ENCODE measurements at places on chromosomes 2 and 18.

- no peak for DNase-seq
These were observed 494 bp upstream of the RBM45 start for GRCh38 chr2:178111743-178112142.

DNA sequence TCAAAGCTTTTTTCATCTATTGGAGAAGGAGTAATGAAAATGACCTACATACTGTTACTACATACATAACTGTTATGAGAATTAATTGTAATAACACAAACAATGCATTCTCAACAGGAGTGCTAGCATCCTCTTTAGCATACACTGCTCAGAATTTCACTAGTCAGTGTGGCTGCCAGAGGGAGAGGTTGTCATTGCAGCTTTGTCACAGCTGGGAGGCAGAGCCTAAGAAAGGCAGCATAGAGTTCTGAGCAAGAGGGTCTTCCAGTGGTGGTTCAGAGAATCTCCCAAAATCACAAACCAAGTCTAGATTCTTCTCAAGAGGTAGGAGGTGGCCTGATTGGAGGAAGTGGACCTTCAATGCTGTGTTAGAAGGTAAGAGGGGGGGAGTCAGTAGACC lies 286.7 kb upstream of the CYRIA start:
- DNase-seq, result no peak

- DNase-seq, result no peak
These were observed 34.6 kb downstream of the IAH1 start for GRCh38 chr2:9508931-9509330.

GRCh38 chr2:155310589-155310988 lies 612.1 kb downstream of the KCNJ3 start:
- DNase-seq, result no peak

- DNase-seq, result no peak
These were observed 435.8 kb upstream of the SPRED2 start for GRCh38 chr2:65868177-65868576.

DNA sequence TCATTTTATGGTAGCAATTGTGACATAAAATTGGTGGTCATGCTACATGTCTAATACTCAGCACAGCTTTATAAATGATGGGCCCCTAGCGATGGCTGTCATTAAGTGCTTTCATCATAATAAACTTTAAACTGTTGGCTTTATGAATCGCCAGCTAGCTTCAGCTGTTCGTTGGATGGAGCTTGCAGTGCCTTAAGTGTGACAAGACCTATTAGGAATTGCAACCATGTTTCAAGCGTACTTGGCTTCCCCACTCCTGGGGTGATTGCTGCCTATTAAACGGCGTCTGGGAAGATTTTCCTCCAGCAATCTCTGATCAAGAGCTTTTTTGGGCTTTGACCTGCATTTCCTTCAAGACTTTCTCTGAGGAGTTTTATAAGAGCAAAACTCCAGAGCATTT lies 164.5 kb upstream of the SIX3 start:
- DNase-seq, result no peak

DNA sequence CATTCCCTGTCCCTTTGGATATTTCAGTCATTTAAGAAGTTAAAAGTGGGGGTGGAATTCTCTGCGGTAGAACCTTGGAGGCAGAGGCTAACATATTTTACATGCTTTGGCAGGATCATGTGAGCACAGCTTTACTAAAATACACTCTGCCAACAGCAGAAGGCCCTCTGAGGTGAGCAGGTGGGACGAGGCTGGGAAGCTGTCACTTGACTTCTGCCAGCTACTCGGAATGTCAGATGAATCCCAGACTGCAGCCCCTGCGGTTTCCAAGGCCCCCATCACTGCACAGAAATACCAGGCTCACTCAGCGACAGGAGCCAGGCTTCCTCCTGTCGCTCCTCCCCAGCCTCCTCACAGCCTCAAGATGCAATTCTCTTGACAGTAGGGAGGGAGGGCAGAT lies 220.9 kb upstream of the REV1 start:
- no peak for DNase-seq

DNA sequence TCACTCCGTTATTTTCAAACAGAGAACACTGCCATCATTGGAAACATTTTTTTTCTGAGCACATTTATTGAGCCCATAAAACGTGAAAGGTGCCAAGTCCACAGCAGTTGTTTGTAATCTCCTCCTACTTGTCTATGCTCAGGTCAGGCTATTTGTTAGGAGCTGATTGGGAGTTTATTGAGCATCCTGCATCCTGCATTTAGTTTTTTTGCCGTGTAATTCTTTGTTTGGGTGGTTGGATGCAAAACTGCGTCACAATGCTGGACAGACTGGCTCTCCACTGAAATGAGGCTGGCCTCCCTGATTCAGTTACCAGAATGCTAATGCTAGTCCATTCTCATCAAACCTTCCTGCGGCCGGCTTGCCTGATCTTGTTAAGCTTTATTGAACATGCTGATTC lies 71.4 kb downstream of the RAPGEF4 start:
- no peak for DNase-seq

DNA sequence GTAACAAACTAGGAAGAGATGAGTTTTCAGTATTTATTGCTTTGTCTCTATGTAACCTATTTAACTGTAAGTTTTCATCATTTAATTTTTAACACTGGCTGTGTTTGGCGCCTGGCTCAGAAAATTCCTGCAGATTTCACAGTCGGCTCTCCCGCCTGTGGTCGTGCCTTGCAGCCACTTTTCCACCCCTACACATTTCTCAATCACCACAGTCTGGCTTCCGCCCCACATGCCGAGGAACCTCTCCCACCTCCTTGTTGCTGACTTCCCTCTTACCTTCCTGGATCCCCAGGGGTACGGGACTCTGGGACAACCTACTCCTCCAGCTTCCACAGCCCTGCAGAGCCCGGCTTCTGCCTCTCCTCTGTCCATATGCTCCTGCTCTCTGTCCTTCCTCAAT lies 41.6 kb upstream of the MGAT4A start:
- DNase-seq, result no peak

- DNase-seq, result no peak
These were observed 44.9 kb downstream of the RBBP8 start for GRCh38 chr18:22977847-22978701.

DNA sequence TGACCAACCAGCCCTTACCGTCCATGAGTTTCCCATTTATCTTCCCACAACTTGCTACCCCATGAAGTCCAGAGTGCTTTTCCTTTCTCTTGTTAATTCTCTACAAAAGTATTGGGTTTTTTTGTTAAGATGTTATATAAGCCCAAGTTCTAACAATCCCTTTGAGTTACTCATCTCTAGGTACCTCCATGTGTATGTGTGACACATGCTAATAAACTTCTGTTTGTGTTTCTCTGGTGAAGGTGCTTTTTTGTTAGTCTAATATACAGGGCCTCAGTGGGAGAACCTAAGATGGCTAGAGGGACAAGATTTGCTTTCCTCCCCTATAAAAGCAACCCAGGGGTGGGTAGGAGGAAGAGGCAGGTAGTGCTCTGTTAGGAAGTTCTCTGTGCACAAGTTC lies 31.8 kb upstream of the RMDN2 start:
- no peak for DNase-seq

DNA sequence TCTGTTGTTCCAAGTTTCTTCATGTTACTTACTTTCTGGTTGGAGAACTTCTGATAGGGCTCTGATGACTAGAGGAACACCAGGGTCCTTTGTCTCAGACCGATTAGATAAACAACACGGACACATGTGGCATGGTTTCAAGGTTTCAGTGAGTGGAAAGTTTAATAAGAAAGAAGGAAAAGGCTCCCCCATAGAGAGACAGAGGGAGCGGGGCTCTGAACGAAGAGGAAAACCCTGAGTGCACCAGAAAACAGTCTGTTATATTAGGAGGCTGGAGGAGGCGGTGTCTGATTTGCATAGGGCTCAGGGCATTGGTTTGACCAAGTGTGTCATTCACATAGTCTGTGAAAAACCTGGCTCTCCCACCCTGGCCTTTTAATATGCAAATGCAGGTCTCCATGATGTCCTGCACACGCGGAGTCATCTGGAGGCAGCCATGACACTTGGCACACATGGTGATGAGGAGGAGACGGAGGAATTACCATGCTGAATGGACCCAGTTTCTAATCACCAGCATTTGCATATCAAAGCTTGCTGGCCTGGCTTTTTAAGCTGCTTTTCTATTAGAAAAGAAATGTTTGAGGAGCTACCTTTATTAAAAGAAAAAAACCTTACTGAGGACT lies 94.2 kb downstream of the PTPN4 start:
- no peak for DNase-seq

DNA sequence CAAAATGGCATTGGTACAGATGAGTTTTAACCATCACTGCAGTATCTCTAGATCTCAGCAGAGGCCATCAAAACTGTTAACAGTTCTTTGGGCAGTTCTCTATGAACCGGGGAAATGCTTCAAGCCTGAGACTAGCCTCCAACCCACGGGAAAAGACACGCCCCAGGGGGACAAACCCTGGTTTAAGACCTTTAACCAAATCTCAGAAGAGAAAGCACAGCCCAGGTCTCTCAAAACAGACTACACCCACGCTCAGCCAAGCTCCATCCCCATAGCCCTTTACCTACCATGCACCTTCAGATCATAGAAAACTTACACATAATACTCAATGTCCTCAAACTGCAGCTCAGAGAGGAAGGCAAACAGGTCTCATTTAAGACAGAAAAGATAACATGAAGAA lies 78.3 kb downstream of the TMEM163 start:
- DNase-seq, result no peak

DNA sequence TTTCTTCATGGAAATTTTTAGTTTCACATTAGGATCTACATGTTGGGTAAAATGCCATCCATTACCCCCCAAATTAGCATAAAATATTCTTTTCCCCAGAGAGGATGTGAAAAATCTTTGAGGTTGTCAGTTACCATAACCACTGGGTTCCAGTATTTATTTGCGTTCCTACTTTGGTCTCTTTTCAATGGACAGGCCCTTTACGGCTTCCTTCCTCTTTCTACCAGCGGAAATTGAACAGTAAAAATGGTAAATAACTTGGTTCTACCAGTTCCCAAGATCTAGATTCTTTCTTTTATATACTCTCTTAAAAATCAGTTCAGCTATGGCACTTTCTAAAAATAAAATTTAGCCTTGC lies 169.2 kb upstream of the APCDD1 start:
- DNase-seq, result no peak

DNA sequence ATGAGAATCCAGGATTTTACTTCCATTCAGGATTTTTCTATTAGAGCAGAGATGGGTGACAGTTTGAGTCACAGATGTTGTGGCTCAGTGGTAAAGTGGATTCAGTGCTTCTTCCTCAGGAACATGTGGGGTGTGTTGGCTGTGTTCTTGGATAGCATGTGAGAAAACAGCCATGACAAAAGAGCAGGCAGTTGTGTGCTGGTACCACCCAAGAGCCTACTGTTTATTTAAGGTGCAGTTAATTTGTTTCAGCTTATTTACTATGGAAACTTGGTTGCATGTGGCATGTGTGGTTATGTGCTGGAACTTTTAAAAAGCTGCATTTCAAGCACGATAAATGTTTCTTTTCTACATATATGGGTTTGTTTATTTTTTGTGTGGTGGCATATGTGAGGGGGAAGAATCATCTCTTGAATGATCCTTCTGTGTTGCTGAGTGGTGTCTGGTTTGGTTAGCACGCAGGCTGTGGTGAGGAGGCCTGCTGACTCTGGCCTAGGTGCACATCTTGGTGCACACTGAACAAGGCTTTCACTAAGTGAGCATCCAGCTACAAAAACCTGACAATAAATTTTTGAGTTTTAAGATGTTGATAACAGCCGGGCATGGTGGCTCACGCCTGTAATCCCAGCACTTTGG lies 67.3 kb downstream of the SPTBN1 start:
- no peak for DNase-seq

DNA sequence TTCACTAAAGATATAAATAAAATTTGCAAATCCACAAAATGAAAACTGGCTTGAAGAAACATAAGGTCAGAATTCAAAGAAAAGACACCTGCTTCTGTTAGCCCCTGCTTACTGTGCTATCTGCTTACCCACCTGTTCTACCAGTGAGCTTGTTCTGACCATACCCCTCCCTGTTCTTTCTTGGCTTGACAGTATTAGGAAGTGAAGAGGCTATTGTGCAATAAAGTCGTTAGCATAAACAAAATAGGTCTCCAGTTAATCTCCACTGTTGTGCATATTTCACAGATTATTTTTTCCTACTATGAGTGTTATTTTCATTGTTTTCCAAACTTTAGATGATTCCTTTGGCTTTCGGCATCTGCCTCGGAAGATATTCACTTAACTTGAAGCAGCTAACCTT lies 322.1 kb downstream of the CCDC85A start:
- DNase-seq, result no peak

DNA sequence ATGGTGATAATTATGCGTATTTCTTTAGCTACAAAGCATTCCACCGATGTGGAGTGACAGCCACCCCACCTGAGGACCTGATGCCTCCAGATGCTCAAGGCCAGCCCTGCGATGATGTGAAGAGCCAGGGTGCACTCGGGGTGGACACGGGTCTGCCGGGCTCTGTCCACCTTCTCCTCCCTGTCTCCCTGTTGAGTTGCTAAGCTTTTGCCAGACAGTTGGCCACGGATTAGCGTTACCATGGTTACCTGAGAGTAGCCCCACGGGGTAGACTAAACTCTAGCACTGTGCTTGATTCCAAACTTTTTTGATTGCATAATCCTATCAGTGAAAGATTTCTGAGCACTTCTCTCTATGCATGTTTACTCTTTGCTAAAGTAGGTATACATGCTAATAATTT lies 86.2 kb downstream of the SMIM21 start:
- DNase-seq, result no peak

GRCh38 chr2:134284119-134284670 lies 30.3 kb downstream of the MGAT5 start:
- no peak for DNase-seq

DNA sequence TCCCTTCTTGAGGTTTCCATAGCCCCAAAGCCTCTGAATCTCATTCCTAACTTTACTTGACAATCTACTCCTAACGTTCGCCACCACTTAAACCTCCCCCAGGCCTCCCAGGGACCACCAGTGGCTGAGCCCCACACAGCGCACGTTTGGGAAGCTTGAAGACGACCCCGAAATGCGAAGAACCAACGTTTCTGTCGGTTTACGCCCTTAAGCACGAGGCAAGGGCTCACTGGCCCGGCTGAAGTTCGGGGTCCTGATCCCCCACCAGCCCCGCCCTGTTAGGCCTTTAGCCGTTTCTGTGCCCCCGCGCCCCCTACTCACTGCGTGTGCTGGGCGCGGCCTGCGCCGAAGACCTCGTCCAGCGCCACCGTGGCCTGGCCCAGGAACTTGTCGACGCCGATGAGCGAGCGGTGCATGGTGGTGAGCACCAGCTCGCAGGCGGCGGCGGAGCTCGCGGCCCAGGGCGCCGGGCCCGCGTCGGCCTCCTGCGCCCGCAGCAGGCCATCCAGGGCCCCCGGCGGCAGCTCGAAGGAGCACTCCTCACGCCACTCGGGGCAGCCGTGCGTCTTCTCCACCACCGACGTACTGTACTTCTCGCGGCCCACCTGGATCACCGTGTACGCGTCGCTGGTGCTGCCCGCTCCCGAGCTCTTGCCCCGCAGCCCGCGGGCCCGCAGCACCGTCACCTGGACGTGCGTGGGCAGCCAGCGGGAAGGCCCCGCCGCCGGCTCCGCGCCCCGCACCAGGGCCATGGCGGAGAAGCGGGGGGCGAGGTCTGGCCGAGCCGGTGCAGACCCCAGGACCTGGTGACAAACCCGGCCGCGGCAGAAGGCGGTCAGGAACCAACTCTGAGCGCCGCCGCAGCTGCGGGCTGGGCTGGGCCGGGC lies 479 bp downstream of the RAB11FIP5 start:
- DNase-seq, result no peak

- DNase-seq, result no peak
These were observed 71.6 kb downstream of the RRM2 start for GRCh38 chr2:10193851-10194820.

GRCh38 chr2:145918951-145919350 lies 1399.0 kb upstream of the ZEB2 start:
- DNase-seq, result no peak

- no peak for DNase-seq
These were observed 2.0 kb upstream of the MYO1B start for GRCh38 chr2:191243154-191243553.

GRCh38 chr2:232276733-232277313 lies 101.7 kb upstream of the ALPP start:
- DNase-seq, result no peak
